ENCODE measurements at places on chromosomes 3 and 15.

DNA sequence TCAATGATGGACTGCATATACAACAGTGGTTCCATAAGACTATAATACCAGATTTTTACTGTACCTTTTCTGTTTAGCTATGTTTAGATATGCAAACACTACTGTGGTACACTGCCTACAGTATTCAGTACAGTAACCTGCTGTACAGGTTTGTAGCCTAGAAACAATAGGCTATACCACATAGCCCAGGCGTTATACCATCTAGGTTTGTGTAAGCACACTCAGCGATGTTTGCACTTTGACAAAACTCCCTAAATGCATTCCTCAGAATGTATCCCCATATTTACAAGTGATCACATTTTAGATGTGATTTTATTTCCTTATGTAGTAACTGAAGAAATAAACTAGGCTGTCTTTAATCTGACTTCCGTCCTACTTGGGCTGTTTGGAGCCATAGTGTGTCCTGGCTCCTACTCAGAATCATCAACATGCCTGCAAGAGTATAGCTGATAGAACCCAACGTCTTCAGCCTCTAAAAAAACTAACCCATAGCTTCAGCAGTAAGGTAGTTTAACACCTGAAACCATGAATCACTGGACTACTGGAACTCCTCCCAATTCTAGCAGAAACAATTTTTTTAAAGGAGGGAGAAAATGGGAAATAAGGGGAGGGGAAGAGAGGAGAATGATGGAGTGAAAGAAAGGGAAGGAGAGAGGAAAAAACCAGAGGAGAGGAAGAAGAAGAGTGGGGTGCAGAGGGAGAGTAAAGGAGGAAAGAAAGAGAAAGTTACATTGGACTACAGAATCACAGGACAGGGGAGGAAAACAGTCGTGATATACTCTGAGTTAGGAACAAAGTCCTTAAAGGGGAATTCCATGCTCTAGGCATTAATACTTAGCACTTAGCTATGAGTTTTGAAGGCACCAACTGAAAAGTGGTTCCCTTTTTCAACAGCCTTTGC, 67.7 kb upstream of the PLXND1 start:
- DNase-seq: no peak

DNA sequence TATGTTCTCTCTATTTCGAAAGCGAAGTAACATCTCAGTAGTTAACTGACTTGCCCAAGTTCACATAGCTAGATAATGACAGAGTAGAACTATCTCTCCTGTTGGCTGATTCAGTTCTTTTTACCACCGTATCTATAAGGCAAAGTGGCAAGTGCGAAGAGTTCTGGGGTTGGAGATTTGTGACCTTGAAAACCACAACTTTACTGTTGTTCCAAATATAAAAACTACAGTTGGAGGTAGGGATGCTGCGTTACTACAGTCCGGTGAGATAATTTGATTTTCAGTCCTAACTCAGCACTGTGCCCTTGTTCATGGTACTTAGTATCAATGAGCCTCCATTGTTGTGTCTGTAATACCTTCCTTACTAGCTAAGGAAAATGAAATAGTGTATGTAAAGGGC, 71.2 kb upstream of the GOLGA8B start:
- no peak for DNase-seq

DNA sequence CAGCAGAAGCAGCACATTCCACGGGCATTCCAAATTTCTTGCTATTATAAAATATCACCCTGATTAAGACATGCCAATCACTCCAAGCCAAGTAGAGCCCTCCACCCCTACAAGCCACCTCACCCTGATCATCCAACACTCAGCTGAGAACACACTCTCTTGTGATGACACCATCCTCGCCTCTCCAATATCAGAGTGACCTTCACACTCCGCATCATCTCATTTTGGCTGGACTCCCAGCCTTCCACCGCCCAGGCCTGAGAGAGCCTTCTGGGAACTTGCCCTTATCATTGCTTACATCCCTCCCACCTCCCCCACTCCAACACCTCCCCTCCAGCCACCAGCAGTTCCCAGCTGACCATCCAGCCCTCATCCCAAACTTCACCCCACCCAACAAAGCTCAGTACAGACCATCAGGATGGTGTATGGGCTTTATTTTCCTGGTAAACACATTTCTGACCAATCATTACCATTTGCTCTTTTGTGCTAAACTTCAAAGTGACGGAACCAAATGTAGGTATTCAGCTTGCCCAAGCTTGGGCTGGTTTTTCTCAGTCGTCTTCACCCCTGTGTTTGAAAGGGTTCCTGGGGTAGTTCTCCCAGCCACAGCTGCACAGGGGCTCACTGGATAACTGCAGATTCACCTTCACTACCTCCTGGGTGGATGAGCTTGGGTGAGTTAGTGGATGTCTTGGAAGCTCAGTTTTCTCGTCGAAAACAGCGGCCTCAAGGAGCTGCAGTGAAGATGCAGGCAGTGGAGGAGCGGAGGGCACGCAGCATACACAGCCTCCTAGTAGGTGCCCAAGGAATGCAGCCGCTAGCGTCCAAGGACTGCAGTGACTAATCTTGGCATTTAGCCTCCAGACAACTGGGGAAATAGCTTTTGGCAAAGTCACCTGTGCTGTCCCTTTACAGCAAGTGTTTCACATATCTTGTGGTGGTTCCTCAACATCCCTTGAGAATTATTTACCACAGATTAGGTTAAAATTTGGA, 115.1 kb downstream of the LIPC start:
- no peak for DNase-seq

- no peak for DNase-seq
Measured at GRCh38 chr3:137471130-137471529, 293.0 kb upstream of the SOX14 start.

DNA sequence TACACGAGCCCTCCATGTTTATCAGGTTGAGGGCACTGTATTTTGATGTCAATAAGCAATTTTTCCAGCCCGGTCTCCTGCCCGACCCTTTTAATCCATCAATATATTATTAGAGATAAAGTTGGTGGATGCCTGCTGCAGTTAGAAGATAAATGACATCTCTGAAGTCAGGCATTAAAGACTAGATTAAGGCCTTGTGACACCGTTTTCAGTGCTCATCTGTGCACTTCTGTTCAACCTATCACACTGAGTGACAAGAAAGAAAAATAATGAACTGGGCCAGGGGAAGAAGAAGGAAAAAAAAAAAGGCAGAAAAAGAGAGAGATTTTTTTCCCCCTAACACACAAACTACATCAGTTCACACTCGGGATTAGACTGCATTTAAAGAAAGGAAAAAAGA, 371.8 kb downstream of the IL20RB start:
- no peak for DNase-seq

- no peak for DNase-seq
Measured at GRCh38 chr15:29094711-29095110, 174.9 kb downstream of the NSMCE3 start.

GRCh38 chr3:150407051-150407807, 869 bp upstream of the TSC22D2 start:
- DNase-seq: no peak

- no peak for DNase-seq
Measured at GRCh38 chr3:33141006-33141405, 27.2 kb downstream of the CRTAP start.

GRCh38 chr3:8324747-8325146, 176.9 kb upstream of the LMCD1 start:
- no peak for DNase-seq

DNA sequence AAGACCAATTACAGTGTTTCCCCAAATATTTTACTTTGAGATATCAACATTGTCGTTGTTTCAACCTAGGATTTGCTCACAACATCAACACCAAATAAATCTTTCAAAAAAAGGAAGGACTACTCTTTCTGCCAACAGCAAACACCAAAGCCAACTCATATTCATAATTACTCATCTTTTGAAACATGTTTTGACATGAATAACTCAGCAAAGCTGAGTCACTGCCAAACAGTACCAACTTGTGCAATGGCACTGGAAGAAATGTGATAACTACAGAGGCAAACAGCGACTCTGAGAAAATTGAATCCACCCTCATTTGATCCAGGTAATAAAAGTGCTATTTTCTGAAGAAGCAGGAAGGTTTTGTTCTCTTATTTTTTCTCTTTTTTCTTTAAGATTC, 67.2 kb downstream of the PEX5L start:
- no peak for DNase-seq

DNA sequence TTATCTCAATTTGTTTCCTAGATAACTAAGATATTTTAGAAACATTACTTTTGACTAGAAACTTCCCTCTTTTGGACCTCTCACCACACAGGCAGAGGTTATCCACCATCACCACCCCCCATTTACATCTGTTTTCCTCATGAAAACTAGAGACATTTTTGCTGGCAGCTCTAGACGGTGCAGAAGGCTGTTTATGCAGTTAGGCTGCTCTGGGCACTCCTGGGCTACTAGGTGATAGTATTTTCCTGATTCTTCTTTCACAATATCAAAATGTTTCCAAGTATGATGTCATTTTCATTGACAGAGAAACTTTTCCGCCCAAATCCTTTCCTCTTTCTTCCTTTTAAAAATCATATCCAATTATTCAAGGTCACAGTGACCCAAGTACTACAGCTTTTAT, 67.1 kb downstream of the PLOD2 start:
- no peak for DNase-seq

- DNase-seq: no peak
Measured at GRCh38 chr3:67288466-67289106, 290.5 kb downstream of the KBTBD8 start.

DNA sequence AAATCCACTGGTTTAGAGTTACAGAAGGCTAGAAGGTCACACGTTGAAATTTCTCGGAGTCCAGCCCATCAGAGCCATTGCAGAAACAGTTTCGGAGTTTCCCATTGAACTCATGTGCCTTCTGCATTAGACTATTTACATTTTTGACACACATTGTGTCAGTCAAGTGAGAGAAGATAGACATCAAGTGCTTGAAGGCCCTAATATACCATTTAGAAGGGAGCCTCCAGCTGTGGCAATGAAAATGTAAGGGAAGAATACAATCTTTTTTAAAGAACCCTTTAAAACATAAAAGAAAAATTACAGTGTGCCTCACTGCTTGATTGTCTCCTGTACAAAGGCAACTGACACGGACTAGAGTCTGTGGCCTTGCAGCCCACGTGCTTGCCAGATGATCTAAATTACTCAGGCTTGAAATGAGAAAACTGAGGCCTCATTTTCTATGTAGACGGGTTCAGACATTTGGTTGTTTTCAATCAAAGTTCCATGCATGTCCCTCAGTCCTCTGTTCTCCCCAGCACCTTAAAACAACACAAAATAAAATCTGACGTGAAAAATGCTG, 650.5 kb downstream of the ROBO2 start:
- DNase-seq: no peak

GRCh38 chr3:149620291-149621020, 37.4 kb downstream of the WWTR1 start:
- DNase-seq: no peak

DNA sequence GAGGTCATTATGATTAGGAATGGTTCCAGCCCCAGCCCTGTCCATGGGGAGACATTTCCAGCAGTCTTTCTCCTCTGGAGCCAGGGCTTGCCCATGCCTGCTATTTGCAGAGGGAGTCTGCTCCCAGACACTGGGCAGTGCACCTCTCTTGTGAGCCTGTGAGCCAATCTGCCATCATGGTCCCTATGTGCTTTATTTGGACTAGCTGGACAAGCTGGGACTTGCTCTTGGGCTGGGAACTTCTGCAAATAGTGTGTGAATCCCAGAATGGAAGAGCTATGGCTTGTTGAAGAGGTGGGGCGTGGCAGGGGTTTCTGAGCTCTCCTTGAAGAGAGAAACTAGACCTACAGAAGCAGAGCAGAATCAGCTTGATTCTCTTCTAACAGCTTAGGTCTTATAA, 53.7 kb upstream of the KY start:
- DNase-seq: no peak

- DNase-seq: no peak
Measured at GRCh38 chr15:33785366-33785765, 182.9 kb upstream of the CHRM5 start.

DNA sequence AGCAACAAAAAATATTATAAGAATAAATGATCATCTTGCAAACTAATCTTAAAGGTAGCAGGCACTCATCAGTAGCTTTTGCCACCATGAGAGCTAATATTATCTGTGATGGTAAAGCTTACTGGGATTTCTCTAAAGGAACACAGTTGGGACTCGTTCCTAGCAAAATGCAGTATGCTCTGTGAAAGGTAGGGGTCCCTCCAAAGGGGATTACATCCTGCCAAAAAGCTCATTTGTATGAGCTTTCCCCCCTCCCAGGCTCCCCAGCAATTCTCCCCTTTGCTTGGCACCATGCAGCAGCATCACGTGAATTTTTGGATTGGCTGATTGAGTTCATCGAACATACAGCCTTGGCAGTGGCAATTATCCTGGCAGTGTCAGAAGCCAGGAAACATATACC, 361.0 kb upstream of the PLSCR5 start:
- DNase-seq: no peak

GRCh38 chr3:66253790-66254620, 33.2 kb downstream of the SLC25A26 start:
- no peak for DNase-seq

DNA sequence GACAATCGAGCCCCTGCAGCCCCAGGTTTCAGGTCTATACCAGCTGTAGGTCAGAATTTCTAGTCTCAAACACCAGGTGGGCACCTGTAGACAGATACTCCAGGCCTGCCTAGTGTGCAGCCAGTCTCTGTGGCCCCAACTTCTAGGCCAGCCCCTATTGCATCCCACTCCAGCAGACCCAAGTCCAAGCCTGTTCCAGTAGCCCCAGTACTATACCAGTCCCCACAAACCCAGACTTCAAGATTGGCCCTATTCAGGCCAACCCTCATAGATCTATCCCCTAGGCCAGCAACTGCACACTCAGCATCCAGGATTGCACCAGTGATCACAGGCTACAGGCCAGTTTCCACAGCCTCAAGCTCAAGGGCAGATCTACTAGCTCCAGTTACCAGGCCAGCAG, 344.0 kb downstream of the PYDC2 start:
- no peak for DNase-seq

- no peak for DNase-seq
Measured at GRCh38 chr3:63975723-63976122, 47.6 kb downstream of the PSMD6 start.

GRCh38 chr3:179330438-179330837, 7.6 kb downstream of the ZNF639 start:
- no peak for DNase-seq

DNA sequence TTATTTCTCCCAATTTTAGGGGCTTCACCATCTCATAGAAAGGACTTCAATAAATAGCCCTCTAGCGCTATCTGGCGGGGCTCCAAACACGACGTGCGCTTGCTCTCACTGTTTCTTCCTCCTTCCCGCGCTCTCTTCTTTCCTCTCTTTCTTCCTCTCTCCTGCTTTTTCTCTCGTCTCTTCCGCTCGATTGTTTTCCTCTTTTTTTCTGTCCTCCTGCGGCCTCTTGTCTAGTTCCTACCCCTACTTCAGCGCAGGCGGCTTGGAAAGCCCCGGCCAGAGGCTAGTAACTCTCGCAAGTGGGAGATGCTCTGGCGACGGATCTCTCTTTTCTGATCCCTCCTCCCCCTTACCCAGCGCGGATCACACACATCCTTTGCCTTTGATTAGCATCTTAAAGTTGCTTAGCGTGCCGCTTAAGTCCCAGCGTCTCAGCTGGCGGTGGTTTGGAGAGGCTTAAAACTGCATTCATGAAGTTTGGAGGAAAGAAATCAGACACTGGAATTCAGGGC, 6.2 kb upstream of the MEIS2 start:
- no peak for DNase-seq

- no peak for DNase-seq
Measured at GRCh38 chr3:60384341-60384740, 866.9 kb downstream of the FHIT start.

GRCh38 chr15:39966521-39966920, 32.6 kb downstream of the EIF2AK4 start:
- DNase-seq: no peak

- no peak for DNase-seq
Measured at GRCh38 chr3:128266453-128266852, 113.2 kb downstream of the EEFSEC start.

- no peak for DNase-seq
Measured at GRCh38 chr15:33132233-33132580, 62.3 kb downstream of the FMN1 start.

Measured in stimulated activated CD4-positive, alpha-beta T cell treated with anti-CD3 and anti-CD28 coated beads, TNF-alpha, amount 100 ng/mL, for 48 hours (primary cell).